RWPE1 (cell line): ENCODE measurements at places on chromosomes 16 and 17.

GRCh38 chr16:86383488-86384262 is 126.7 kb upstream of the FOXF1 start:
- no peak for DNase-seq

GRCh38 chr17:1735834-1736347 is 6.8 kb upstream of the SERPINF2 start:
- no peak for DNase-seq

DNA sequence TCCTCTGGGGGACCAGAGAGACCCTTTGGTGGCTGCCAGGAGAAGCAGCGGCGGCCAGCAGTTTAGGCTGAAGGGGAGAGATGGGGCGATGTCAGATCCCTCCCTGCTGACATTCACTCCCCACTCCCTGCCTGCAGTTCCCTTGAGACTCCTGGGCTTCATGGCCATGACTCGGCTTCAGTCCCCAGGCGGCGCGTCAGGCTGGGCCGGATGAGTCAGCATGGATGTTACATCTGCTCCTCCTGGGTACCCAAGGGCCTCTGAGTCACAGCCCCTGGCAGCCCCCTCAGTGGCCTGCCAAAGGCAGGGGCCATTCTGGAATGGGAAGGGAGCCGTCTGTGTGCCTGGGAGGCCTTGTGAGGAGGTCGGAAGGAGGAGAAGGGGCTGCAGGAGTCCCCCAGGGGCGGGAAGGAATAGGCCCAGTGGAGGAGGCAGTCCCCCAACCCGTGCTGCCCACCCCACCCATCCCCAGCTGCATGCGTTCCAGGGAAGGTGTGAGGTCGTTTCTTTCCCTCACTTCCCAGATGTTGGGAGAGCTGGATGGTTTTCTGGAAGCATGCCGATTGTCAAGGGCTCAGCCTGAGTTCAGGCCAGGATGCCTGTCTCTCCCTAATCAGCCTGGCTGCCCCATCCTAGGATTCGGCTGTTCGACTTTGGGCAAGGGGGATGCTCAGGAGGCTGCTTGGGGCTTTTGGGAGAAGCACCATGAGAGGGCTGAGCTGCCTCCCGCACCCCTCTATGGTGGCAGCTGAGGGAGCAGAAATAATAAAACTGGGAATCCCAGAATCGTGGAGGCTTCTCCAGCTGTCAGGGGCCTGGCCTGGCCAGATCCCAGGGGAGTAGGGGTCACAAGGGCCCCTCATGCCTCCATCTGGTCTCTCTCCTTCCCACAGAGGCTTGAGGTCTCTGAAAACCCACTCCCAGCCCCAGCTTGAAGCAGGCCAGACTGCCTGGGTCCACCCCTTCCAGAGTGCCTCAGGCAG is 9.7 kb downstream of the RHBDL3 start:
- DNase-seq, result peak; percentile 52

- no peak for DNase-seq
These were observed 119.4 kb downstream of the MGAT5B start for GRCh38 chr17:76987486-76988093.

- DNase-seq, result peak; percentile 85
These were observed 318.9 kb downstream of the MAP2K6 start for GRCh38 chr17:69733171-69734012.

GRCh38 chr17:67050471-67051154 is 6.3 kb downstream of the CACNG1 start:
- DNase-seq, result no peak

GRCh38 chr16:87974178-87974577 is 22.9 kb downstream of the BANP start:
- no peak for DNase-seq

DNA sequence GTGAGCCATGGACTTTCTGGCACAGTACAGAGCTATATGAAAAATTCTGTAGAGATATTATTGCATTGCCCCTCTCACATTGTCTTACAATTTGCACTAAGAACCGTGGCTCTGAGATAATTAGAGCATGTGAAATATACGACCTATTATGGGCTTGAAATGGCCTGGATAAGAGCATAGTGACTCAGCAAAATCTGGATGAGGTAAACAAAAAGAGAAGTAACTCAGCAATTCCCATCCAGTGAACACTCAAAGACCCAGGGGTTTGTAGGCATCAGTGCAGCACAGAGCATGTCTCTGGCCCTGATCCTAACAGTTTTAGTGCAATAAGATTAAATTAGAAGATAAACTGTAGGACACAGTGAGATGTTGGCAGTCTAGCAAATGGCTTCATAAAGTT is 317.2 kb upstream of the MYOCD start:
- no peak for DNase-seq

DNA sequence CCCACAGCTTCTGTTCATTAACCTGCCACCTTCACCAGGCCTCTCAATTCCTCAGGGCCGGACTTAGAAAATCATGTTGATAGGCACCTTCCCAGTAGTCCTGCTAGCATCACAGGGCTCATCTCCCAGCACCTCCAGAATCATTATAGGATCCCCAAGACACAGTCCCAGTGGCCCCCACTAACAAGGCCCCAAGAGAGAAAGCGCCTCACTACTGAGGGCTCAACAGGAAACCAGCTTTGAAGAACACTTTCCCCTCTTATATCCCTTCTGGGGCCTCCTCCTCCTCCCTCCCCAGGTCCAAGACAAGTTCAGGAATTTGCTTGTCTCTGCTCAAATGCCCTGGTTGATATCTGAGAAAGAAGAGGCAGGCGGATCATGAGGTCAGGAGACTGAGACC is at the start of gene OR3A3:
TSS of gene OR3A3 (plus strand) at position 301 of the 400 bp plus-strand sequence.
- no peak for DNase-seq

DNA sequence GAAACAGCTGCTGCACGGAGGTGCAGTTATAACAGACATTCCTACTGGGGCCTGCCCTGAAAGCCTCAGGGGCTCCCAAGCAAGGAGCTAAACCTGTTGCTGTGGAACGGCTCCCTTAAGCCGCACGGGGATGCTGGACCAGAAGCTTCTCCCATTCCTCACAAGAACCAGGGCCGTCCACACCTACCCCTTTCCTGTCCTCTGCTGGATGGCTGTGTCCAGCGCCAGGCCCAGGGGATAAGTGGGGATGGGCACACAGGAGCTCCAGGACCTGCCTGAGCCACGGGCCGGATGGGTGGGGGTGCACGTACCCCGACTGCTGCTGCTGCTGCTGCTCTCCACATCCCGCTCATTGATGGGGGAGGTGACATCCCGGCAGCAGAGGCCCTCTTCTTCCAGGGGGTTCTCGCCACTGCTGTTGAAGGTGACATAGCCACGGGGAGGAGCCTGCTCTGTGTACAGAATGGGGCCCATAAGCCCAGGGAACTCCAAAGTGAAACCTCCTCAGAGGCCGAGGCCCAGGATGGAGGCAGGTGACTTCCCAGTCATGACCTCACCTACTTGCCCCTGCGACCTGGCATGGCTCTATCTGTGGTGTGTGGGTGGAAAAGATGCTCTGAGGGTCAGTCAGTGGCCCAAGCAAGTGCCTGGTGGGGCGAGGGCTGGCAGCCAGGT is 8.6 kb downstream of the NUDT16L1 start:
- DNase-seq, result no peak

DNA sequence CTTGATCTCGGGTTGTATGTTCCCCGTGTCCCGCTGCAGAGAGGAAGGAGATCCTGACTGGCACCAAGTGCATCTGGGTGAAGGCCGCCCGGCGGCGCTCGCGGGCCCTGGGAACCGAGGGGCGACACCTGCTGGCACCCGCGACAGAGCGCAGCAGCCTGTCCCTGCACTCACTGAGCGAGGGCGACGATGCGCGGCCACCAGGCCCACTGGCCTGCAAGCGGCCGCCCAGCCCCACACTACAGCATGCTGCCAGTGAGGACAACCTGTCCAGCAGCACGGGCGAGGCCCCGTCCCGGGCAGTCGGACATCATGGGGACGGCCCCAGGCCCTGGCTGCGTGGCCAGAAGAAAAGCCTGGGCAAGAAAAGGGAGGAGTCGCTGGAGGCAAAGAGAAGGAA is 7.5 kb downstream of the BTBD17 start:
- no peak for DNase-seq

GRCh38 chr16:87229230-87230188 is 87.7 kb downstream of the C16orf95 start:
- DNase-seq, result no peak

DNA sequence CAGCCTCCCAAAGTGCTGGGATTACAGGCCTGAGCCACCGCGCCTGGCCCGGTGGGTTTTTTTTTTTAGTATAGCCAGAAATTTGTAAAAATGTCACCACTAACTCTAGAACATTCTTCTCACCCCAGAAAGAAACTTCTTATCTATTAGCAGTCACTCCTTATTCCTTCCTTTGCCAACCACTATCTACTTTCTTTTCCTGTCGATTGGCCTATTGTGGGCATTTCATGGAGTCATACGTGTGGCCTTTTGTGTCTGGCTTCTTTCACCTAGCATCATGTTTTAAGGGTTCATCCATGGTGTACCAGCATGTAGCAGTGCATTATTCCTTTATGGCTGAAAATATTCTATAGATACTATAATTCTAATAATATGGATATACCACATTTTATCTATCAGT is 3.6 kb downstream of the CYB5D2 start:
- DNase-seq, result no peak

DNA sequence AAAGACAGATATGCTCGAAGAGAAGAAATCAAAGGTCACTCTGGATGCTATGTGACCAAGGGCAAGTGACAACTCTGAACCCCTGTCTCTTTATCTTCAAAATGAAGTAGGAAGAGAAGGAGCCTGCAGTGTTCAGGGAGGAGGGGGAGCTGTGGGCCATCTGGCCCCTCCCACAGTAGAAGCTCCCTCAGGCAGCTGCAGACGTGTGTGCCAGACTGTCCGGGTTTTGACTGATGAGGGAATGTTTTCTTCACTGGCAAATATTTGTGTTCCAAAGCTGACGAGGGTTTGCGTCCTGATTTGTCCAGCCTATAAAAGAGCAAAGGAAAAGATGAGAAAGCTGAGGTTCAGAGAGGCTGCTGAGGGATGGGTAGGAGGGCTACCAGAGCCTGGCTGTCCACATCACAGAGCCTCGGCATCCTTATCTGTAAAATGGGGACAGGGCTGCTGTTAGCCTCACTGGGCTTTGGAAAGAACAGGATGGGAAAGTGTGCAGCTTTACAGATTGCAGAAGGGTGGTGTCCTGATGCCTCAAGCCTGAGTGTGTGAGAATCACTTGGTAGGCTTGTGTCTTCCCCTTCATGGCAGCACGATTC is 1.8 kb upstream of the GINS2 start:
- DNase-seq, result no peak
